MCF 10A (cell line): ENCODE measurements at places on chromosomes 13 and 19. TPM values are rescaled to one million over a fixed set of nuclear protein-coding genes. Genes with fewer than 3 reads are reported as not detected.

The LAIR2 gene
- total RNA-seq, result not detected in 2 replicates

The CGB1 gene
- total RNA-seq, result not detected in 2 replicates

The FAM216B gene
- total RNA-seq, result not detected in 2 replicates

The MAN2B1 gene
- total RNA-seq, result 53.8 and 67.0 TPM in 2 replicates

The EPSTI1 gene
- not detected in 2 replicates for total RNA-seq

The ARHGAP33 gene
- 5.4 and 5.6 TPM in 2 replicates for total RNA-seq

The SLC25A30 gene
- 10.5 and 11.9 TPM in 2 replicates for total RNA-seq

DNA sequence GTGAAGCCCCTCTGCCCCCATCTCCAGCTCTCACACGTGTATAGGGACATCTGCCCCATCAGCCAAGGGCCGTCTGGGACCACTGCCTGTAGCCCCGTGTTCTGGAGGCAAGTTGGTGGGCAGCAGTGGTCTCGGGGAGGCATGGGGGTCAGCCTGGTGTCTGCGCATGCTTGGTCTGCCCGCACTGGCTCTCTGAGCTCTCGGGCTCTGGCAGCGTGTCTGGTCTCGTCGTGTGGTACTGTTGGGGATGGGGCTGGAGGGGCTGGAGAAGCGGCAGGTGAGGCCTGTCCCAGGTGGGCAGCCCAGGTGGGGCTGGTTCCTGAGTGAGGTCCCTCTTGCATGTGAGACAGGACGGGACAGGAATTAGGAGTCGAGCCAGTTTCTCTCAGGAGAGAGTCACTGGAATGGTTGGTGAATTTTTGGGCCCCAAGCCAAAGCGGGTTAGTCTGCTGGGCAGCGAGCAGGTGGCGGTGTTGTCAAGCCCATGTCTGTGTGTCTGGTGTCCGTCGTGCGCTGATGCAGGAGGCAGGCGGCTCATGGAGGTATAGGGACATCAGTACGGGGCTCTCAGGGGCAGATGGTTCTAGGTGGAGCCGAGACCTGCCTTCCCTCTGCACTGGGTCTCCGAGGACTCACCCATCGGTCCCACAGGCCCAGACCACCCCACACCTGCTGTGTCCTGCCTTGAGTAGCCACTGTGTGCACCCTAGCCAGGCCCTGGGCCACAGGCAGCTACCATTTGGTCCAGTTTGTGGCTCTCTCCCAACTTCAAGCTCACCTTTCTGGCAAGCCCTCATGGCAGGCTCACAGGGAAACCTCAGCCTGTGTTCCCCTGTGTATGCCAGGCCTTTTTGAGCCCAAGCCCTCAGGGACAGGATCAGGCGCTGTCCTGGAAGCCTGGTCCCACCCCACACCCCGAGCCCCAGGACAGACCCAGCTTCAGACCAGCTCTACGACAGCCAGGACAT, 18.2 kb downstream of the COMP start:
- no peak overlapping the region for H3K27ac ChIP-seq
- no peaks in the 10 kb centered on the region for H3K27me3 ChIP-seq
- peaks cover 38% of the 10 kb centered on the region for H3K4me1 ChIP-seq
- H3K4me3 ChIP-seq, result no peak overlapping the region
- H3K36me3 ChIP-seq, result peaks cover 5% of the 10 kb centered on the region

DNA sequence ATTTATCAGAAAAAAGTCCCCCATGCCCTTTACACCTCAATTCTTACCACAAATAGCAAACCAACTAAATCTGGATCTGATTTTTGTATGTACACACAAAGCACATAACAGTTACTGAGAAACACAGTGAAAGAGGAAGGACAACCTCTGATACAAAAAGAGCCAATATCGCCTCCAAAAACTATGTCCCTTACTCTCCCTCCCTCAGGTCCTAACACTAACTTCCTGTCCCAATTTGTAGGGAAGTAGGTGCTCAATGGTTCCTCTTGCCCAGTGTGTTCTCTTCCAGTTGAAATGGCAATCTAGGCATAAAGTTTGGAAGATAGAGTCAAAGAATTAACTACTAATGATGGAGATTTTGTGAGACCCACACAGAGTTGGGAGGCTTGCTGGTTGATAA, 15.8 kb upstream of the FPR3 start:
- peaks cover 6% of the 10 kb centered on the region for H3K4me1 ChIP-seq
- no peak overlapping the region for H3K4me3 ChIP-seq
- peaks cover 15% of the 10 kb centered on the region for H3K27me3 ChIP-seq
- no peaks in the 10 kb centered on the region for H3K36me3 ChIP-seq
- DNase-seq, result no peak

- no peak overlapping the region for H3K27ac ChIP-seq
- H3K4me3 ChIP-seq, result no peak overlapping the region
- no peaks in the 10 kb centered on the region for H3K4me1 ChIP-seq
- no peaks in the 10 kb centered on the region for H3K27me3 ChIP-seq
- no peaks in the 10 kb centered on the region for H3K36me3 ChIP-seq
Measured at GRCh38 chr13:108987517-108987916, 358.1 kb downstream of the MYO16 start.

GRCh38 chr13:68666774-68667397, 1436.8 kb upstream of the PCDH9 start:
- no peaks in the 10 kb centered on the region for H3K4me1 ChIP-seq
- no peak for DNase-seq
- H3K27me3 ChIP-seq, result no peaks in the 10 kb centered on the region
- no peaks in the 10 kb centered on the region for H3K36me3 ChIP-seq

GRCh38 chr13:50257646-50258045, 242.4 kb downstream of the KCNRG start:
- no peak overlapping the region for H3K4me3 ChIP-seq
- no peak for DNase-seq
- H3K36me3 ChIP-seq, result peaks cover 6% of the 10 kb centered on the region
- no peaks in the 10 kb centered on the region for H3K27me3 ChIP-seq

DNA sequence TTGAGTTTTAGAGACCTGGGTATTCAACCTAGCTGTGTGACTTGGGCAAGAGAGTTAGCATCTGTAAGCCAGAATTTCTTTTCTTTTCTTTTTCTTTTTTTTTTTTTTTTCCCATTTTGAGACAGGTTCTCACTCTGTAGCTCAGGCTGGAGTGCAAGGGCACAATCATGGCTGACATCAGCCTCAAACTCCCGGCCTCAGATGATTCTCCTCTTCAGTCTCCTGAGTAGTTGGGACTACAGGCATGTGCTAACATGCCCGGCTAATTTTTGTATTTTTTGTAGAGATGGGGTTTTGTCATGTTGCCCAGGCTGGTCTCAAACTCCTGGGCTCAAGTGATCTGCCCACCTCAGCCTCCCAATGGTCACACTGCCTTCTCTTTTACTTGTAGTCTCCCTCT, 33.0 kb downstream of the ZMYM2 start:
- DNase-seq, result no peak
- H3K36me3 ChIP-seq, result peaks cover 21% of the 10 kb centered on the region
- H3K27me3 ChIP-seq, result no peaks in the 10 kb centered on the region

GRCh38 chr13:40480012-40480914, 186.2 kb downstream of the FOXO1 start:
- H3K27ac ChIP-seq, result no peak overlapping the region
- H3K4me3 ChIP-seq, result no peak overlapping the region
- no peak for DNase-seq
- H3K27me3 ChIP-seq, result no peaks in the 10 kb centered on the region

DNA sequence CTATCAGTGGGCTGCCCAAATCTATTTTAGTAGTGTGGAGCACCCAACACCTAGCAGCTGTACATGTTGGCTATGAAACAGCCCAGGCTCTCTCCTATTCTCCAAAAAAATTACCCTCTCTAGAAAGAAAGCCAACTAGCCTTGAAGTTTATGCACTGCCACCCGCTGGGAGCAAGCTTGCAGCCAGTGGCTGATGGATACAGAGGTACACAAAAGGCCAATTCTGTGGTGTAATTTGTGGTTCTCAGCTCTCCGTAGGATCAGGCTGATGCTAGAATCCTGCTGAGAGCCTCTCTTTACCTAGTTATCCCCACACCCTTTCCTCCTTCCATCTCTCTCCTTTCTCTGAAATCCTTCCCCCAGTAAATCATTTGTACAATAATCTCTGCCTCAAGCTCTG, 1120.7 kb downstream of the DIAPH3 start:
- H3K4me1 ChIP-seq, result peaks cover 5% of the 10 kb centered on the region
- H3K27ac ChIP-seq, result no peak overlapping the region
- DNase-seq, result no peak
- no peaks in the 10 kb centered on the region for H3K27me3 ChIP-seq
- no peaks in the 10 kb centered on the region for H3K36me3 ChIP-seq

DNA sequence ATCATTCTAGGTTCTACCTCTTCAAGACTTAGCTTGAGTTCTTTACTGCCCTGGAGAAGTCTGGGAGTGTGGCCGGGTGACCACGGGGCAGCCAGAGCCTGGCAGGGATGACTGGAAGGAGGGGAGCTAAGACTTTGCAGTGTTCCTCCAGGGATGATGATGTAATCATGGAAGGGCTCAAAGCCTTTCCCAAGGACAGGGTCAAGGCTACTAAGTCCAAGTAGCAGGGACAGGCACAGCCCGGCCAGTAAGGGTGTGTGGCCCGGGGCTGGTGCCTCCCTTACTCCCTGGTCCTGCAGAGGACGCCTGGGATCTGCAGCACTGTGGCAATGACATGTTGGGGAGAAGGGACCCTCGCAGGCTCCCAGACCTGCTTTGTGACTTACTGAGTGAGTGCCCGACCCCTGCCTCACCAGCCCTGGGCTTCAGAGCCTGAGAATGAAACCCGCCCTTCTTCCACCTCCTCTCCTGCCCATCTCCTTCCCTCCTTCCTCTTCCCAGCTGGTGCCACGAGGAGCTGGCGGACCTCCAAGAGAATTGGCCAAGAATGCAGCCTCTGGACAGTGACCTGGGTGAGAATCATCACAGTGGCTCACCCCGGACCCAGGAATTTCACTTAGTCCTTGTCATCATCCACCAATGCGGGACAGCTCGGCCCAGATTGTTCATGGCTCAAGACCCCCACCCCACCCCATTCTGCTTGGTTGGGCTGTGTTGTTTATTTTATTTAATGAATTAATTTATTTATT, 15.6 kb upstream of the FBXO17 start:
- H3K4me3 ChIP-seq, result no peak overlapping the region
- H3K36me3 ChIP-seq, result no peaks in the 10 kb centered on the region
- peak; percentile 65 for DNase-seq
- no peak overlapping the region for H3K27ac ChIP-seq

DNA sequence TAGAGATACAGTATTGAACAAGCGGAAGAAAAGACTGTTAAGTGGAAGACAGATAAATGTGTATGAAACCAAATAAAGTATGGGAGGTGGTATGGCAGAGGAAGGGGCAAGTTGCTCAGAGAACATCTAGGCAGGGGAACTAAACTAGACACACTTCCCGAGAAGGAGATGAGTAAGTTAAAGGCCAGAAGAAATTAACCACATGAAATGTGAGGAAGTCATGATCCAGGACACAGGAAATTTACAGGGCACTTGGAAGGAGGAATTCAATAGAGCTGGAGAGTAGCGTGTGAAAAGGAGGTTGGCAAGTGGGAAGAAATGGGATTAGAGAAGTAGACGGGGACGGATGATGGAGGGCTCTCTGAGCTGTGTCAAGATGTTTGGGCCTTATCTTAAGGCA, 208.8 kb downstream of the COG6 start:
- no peak overlapping the region for H3K4me3 ChIP-seq
- DNase-seq, result no peak
- H3K27me3 ChIP-seq, result no peaks in the 10 kb centered on the region
- no peaks in the 10 kb centered on the region for H3K4me1 ChIP-seq
- no peak overlapping the region for H3K27ac ChIP-seq

DNA sequence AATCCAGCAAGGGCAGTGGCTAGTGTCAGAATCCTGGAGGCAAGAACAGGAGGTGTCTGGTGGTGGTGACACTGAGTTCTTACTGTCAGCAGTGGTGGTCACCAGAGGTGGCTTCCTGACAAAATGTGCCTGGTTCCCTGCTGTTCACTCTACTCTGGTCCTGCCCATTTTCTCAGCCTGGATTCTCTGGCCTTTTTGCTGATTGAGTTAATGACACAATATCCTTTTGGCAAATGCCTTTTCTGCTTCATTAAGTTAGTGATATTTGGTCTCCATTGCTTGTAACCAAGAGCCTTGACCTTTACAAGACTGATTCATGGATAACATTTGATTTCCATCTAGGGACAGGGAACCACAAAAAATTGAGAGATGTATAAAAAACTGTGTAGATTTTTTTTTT, 51.1 kb downstream of the RFC3 start:
- H3K27ac ChIP-seq, result no peak overlapping the region
- DNase-seq, result no peak

- H3K27ac ChIP-seq, result no peak overlapping the region
- no peak overlapping the region for H3K4me3 ChIP-seq
- DNase-seq, result no peak
- no peaks in the 10 kb centered on the region for H3K4me1 ChIP-seq
Measured at GRCh38 chr13:36673352-36673751, 468 bp upstream of the SERTM1 start.

- peak within 1 kb of the TSS; percentile 93 for H3K27ac ChIP-seq
- DNase-seq, result peak; percentile 99
- H3K4me3 ChIP-seq, result peak within 1 kb of the TSS; percentile 84
- H3K36me3 ChIP-seq, result peaks cover 41% of the 10 kb centered on the region
Measured at GRCh38 chr19:17266975-17267788, at the start of gene BABAM1. Gene BABAM1, plus strand, starts transcription at chr19:17267443. Its CDS starts 1,364 bp downstream, at chr19:17268807.

DNA sequence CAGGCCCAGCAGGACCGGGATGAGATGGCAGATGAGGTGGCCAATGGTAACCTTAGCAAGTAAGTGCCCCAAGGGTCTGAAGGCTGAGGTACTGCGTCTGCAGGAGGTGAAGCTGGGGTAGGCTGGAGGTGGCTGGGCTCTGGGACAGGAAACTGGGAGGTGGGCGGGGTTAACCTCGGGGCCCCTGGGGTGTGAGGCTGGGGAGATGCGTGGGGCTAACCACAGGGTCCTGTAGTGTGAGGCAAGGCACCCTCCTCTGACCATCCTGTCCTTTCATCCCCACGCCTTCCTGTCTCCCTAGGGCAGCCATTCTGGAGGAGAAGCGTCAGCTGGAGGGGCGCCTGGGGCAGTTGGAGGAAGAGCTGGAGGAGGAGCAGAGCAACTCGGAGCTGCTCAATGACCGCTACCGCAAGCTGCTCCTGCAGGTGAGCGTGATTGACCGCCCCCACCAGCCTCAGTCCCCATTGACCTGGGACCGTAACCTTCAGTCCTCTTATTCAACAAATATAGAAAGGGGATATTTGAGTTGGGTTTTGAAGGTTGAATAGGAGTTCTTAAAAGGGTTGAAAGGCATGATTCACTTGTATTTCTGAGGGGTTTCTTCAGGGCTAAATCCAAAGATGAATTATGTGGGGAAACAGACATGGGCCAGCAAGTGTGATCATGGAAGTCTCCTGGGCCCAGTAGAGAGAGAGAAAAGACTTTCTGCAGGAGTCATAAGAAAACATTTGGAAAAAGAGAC, 35.7 kb downstream of the KCNC3 start:
- no peak for DNase-seq
- no peak overlapping the region for H3K27ac ChIP-seq
- H3K27me3 ChIP-seq, result no peaks in the 10 kb centered on the region
- H3K4me3 ChIP-seq, result no peak overlapping the region

DNA sequence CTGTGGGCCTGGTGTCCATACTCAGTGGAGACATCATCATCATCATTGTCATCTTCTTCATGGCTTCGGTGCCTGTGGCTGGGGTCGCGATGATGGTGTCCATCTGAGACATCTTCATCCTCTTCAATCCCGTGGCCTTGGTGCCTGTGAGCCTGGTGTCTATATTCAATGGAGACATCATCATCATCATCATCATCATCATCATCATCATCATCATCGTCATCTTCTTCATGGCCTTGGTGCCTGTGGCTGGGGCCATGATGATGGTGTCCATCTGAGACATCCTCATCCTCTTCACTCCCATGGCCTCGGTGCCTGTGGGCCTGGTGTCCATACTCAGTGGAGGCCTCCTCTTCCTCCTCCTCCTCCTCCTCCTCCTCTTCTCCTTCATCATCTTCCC, 917 bp downstream of the HRC start:
- H3K4me3 ChIP-seq, result no peak overlapping the region
- no peak overlapping the region for H3K27ac ChIP-seq
- no peak for DNase-seq
- no peaks in the 10 kb centered on the region for H3K27me3 ChIP-seq
